ENCODE measurements at places on chromosomes 13 and 19.
A peak's percentile ranks its signal among the peaks of the same experiment; 100 is the strongest.

- no peak for DNase-seq
Measured at GRCh38 chr13:26168237-26168814, 53.8 kb downstream of the RNF6 start.

DNA sequence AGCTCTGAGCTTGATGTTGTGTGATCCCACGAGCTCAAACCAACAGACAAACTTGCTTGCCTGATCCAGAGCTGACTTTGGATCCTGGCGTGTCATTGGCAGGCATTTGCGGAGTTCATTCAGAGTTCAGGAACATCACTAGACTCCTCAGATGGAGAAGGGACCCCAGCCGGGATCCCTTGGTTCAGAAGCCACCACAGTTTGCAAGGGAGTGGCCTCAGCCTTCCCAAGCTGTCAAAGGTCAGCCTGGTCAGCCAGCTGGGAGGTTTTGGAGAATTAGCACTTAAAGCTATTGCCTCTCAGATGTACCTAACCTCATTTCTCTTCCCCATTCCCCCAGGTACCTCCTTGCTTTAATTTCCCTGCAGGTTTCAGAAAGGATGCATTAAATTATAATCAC is 208.8 kb upstream of the SOX21 start:
- DNase-seq = no peak

DNA sequence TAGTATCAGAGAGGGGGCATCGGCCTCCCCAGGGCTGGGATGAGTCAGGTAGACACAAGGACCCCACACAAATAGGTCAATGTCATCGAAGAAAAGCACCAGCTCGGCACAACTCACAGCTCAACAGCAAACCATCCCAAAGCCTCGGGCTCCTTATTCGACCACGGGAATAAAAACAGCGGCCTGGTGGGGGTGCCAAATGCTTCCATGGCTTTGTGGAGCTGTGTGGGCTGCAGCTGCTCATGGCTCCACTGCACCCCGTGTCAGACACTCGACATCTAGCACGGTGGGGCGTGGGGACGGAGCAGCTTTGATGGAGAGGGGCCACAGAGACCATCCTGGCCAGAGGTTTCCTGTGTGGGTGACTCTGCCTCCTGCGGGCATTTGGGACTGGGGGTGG is 212.5 kb upstream of the SOX1 start:
- no peak for DNase-seq

DNA sequence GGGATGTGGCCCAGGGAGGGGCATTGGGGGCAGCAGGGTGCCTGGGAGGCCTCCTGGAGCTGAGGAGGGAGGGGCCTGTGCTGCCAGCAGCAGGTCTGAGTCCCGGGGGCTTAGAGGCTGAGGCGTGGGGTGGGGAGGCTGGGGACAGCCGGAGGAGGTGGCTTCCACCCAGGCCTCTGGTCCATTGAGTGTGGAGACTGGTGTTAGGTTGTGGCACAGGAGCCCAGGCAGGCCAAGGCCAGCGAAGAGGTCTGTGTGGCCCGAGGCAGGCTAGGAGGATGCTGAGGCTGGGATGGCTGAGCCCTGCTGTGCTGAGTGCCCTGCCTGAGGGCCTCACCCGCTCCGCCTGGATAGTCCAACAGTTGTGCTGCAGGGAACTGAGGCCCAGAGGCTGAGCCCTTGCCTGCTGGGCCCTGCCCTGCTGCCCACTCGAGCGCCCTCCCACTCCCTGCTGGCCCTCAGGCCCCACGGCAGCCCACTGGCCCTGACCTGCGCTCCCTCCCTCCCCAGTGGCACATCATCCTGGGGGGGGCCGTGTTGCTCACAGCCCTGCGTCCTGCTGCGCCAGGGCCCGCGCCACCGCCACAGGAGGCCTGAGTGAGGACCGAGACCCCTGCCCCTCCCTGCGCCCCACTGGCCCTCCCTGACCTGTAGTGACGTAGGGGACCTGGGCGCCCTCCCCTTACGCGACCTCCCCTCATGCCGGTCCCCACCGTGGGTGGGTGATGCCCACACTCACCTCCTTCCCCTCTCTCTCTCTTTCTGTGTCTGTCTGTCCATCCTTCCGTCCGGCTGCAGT is 4.9 kb upstream of the GARIN5A start:
- no peak for DNase-seq

DNA sequence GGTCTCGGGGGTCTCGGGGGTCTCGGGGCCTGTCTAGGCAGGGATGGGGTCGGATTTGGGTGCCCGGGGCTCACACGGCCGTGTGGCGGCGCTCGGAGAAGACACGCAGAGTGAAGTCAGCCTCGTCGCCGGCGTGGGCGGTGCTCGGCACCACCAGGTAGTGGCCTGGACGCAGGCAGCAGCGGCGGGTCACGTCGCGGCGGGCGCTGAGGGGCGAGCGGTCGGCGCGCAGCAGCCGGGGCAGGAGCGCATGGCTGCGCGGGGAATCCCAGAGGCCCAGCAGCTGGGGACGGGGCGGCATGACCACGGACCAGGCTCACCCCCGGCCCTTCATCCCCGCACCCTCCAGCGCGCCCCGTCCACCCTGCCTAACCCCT is 8.2 kb downstream of the CAPN12 start:
- DNase-seq = peak; percentile 90

- DNase-seq = no peak
Measured at GRCh38 chr13:104962411-104962810, 1573.1 kb downstream of the EFNB2 start.

DNA sequence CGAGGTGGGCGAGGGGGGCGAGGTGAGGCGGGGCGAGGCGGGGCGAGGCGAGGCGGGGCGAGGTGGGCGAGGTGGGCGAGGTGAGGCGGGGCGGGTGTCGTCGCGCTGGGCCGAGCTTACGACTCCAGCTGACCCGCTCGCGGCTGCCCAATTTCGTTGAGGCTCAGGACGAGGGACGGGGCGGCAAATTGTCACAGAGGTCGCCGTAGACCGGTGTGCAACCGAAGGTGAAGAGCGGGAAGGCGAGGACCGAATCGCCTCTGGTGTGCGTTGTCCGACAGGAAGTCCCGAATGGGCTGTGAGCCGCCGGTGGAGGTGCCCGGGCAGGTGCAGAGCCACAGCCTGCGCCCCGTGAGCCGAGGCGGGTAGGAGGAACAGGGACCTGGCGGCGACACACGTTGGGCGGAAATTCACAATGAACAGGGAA is at the start of gene LACC1:
LACC1 (plus strand) TSS at position 150 of the 427 bp plus-strand sequence. CDS start 1,082 bp downstream, outside the sequence.
- peak; percentile 86 for DNase-seq

- DNase-seq = no peak
Measured at GRCh38 chr19:13149628-13150186, 468 bp downstream of the STX10 start.

Data from H7 (cell line).